ENCODE measurements at places on chromosomes 2 and 18.
A peak's percentile ranks its signal among the peaks of the same experiment; 100 is the strongest.

DNA sequence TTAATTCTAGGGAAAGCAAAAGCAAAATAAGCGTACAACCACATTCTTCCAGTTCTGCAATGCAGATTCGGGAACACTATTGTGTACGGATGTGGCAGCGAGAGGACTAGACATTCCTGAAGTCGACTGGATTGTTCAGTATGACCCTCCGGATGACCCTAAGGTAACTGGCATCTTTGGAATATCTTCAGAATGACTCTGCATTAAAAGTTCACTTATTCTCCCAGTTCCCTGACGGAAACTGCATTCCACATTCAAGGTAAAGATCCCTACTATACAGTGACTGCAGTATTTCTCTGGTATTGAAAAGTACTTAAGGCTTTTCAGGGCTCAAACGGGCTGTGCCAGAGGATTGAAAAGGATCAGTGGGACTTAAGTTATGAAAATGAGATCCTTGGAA lies 10.9 kb downstream of the DDX18 start:
- DNase-seq, result no peak

- no peak for DNase-seq
Observed at GRCh38 chr18:731185-731584, 18.8 kb upstream of the ENOSF1 start.

DNA sequence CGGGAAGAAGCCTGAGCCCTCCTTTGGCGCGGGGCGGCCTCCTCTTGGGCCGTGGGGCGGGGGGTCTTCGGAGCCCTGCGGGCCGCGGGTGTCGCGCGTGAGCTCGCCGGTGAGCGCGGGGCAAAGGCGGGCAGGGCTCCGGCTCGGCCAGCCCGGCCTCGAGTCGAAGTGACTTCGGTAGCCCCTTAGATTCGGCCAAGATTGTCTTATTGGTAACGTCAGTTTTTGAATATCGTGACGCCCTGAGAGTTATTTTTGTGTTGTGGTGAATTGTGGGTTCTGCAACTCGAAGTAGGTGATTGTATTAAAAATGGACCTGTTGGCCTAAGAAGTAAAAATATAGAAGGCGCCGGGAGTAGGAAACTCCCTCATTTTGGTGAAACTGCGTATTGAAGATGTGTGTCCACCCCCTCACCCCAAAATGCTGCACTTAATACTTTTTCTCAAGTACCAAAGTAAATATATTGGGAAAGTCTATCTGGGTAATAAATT lies 669 bp downstream of the MARCHF7 start:
- no peak for DNase-seq

- DNase-seq, result no peak
Observed at GRCh38 chr2:8115966-8116365, 565.9 kb upstream of the ID2 start.

GRCh38 chr2:36444216-36444936 lies 88.8 kb downstream of the CRIM1 start:
- no peak for DNase-seq

DNA sequence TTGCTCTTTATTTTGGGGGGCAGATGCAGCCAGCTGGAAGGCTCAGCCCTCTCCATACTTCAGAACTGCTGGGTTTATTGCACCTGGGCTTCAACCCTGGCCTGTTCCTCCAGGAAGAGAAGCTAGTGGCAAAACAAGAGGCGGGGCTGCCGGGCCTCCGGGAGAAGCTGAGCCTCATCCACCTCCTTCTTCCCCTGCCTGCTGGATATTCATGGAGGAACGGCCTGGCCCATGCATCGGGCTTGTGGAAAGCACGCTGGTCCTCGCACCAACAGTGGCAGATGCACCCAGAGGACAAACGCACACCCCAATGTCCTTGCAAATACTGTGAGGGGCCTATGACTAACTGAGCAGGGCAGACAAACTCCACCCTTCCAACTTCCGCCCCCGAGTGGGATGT lies 30.6 kb downstream of the FAM178B start:
- no peak for DNase-seq

GRCh38 chr2:239275847-239276831 lies 124.7 kb downstream of the HDAC4 start:
- no peak for DNase-seq

DNA sequence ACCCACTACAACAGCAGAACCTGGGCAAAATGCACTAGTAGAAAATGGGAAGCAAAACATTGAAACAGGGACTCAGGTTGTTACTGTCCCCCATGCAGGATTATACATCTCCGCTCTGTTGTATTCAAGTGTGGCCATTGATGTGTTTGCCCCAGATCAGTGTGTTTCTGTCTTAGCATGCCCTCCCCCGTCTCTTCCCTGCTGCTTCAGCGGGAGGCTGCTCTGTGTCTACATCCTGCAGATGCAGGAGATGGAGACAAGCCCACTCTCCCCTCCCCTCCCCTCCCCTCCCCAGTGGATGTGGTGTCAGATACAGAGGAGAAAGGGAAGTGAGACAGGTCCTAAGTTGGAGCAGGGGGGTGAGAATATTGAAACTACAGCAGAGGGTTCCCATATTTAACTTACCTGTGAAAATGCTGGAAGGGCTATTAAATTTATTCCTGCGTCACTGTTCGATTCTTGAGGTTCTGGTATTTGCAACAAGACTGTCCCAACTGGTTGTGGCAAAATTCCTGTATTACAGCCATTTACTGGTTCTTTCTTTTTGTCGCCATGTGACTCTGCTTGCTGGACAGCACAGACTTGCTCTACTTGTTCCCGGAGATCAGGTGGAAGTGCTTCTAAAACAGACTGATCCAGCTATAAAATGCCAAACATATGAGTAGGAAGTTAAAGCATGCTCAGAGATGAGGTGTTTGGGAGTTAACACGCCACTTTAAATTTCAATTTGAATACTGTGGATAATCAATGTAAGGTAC lies 67.0 kb downstream of the EIF5B start:
- no peak for DNase-seq

- DNase-seq, result peak; percentile 54
Observed at GRCh38 chr2:235766278-235766677, 272.4 kb downstream of the AGAP1 start.

DNA sequence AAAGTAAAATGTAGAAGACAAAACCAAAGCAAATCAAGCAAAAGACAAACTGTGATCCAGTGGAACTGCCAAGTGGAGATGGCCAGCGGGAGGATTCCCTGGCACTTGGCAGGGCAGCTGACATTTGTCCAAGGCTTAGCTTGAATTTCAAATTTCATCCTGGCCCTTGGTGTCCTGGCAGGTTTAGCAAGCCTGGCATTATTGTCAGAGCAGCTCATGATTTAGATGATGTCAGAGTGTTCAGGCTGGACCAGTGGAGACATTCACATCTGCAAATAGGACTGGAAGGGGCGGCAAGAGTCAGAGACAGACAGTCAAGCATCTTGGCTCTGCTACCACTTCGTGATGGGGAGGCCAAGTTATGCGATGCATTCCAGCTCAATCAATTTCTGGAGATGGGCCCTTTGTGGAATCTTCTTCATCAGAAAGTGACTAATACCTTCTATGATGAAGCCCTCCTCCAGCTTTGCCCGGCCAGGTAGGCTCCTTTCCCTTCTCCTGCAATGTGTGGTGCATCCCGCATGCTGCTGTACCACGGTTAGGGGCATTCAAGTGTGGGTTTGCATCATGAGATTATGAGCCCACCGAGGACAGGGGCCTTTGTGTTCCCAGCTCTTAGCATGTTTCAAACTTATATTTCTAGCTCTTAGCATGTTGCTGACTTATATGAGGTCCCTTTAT lies 199.7 kb downstream of the ANKRD30B start:
- no peak for DNase-seq

DNA sequence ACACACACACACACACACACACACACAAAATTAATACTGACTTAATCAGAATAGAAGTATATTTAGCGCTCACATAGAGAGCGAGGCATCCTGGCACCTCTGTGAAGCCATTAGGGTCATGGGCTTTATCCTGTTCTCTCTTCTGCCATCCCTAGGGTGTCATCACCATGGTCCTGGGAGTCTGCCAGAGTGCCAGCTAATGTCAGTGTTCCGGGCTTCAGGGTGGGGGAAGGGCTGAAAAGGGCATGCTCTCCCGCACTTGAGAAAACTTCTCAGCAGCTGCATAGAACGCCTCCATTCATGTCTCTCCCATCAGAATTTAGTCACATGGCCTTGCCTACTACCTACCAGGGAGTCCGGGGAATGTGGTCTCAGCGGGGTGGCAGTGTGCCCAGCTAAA lies 19.7 kb upstream of the DYNC2LI1 start:
- DNase-seq, result no peak

DNA sequence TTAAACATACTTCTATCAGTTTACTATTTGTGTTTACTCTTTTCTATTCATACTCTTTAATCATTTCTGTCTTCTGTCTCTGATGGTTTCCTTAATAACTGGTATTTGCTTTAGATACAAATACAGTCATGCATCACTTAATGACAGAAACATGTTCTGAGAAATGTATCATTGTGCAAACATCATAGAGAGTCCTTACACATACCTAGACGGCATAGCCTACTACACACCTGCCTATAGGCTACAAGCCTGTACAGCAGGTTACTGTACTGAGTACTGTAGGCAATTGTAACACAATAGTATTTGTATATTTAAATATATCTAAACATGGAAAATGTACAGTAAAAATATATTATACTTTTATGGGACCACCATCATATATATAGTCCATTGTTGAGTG lies 36.3 kb downstream of the VSNL1 start:
- DNase-seq, result no peak

DNA sequence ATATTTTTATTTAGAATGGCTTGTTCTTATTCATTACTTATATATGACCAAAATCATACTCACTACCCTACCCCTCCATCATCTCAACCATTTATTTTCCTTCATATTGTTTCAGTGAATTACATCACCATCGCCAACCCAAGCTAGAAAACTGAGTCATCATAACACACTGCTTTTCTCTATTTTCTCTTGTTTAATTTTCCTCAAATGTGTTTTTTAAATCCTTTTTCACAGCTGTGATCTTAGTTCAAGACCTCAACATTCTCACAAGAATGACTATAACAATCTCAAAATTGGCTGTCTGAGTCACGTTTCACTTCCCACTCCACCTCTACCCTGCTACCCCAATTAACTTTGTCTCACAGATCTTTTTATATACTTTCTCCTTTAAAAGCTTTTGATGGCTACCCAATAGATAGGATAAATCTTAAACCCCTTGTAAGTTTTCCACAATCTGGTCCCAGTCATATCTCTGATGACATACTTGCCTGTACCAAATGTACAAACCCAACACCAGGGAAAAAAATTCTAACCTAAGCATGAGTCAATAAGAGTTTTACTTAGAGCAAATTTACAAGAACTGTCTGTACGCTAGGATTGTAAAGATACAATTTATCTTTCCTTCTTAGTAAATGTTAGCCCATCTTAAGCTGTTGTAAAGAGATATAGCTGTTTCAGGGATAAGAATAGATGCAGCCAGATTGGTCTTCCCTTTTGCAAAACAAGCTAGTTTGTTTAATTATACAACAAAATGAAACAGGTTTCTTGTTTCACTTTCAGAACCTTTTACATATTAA lies 635.1 kb upstream of the SLC39A10 start:
- no peak for DNase-seq

GRCh38 chr2:27373567-27373966 lies 3.2 kb downstream of the SNX17 start:
- no peak for DNase-seq

DNA sequence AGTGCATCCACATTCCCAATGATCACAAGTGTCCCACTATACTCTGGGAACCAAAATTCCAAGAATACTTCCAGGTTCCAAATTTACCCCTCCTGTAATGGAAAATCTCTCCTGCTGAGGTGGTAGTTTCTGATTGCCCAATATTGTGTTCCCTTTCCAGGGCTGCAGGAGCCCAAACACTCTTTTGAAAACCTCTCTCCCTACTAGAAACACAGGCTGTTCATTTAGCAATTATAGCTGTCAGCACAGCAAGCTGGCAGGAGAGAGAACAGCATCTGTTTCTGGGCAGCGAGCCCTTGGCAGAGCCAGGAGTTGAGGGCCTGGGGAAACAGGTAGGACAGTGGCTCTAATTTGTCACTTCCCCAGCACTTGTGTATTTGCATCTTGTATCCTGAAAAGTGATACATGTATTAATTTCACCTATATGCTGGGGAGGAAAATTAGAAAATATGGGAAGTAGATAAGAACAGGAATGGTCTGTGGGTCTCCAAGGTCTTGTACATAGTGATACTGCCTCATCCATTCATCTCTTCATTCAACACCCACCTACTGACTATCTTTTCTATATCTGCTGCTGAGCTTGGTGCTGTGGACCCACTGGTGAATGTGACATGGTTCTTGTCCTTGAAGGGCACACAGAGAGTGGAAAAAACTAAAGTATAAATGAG lies 16.9 kb upstream of the PAIP2B start:
- DNase-seq, result no peak

DNA sequence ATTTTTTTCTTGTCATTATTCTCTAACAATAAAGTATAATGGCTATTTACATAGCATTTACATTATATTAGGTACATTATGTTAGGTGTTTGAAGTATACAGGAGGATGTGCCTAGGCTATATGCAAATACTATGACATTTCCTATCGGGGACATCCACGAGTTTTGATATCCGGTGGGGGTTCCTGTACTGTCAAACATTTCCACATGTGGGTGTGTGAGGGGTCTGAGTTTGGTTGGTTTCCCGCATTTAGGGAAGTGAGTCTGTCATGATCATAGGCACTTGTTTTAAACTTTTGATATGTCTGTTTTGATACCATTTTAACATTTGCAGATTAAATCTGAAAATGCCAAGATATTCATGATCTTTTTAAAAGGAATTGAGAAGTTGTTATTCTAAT lies 76.0 kb downstream of the CEP192 start:
- DNase-seq, result no peak

GRCh38 chr2:68238955-68239822 lies 13.1 kb downstream of the PPP3R1 start:
- no peak for DNase-seq

- no peak for DNase-seq
Observed at GRCh38 chr18:1811282-1811681, 760.0 kb downstream of the METTL4 start.

DNA sequence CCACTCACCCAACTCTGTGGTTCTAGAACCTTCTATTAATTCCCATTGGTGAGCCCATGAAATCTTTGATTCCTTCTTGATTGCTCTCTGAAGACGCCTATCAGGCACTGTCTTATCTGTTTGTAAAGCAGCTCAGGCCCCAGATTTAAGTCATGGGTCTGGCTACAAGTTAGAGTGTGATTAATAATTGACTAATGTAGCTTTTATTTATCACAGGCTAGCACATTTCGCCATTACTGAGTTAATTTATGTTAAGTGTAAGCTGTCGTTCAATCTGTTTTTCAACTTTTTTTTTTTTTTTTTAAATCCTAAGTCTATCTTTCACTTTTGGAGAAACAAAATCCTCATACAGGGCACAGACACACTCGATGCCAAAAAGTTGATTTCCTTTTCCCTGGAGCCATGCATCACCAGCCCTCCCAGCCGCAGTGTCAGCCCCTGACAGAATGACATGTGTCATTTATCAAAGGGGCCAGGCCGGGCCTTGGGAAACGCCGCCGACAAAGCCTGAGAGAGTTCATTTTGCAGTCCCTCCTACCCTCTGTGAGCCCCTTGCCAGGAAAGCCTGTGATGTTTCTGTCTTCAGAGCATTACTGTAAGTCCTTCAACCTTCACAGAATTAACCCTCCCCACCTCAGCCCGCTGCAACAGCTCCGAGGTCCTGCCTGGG lies 15.8 kb downstream of the TSHZ1 start:
- DNase-seq, result no peak

GRCh38 chr2:135531231-135532197 lies at the start of gene R3HDM1:
TSS of gene R3HDM1 (plus strand) at chr2:135531484. CDS start at chr2:135604846, 73,362 bp downstream.
- peak; percentile 95 for DNase-seq

GRCh38 chr18:11581286-11581685 lies 28.1 kb upstream of the SLC35G4 start:
- no peak for DNase-seq

Data from activated gamma-delta T cell treated with Interleukin-2 at 50 U/mL for 16 hours (primary cell).